Fibroblast of lung (primary cell): ENCODE measurements at places on chromosomes 1 and 21.

DNA sequence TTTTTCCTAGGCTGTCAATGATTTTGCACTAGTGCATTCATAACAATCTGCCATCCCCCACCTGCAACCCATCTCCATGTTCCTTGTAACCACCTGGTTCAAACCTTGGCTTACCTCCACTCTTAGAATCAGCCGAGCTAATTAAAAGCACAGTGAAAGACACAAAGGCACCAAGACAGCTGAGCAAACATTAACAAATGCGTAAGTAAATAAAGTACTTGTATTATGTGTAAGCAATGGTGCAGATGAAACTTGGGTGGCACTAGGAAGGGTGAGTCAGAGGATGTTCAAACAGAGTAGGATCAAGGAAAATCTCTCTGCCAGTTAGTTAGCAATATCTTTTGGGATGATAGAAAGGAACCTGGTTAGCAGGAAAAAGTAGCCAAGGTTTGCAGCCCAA lies 5.1 kb upstream of the FOXJ3 start:
- DNase-seq: no peak

DNA sequence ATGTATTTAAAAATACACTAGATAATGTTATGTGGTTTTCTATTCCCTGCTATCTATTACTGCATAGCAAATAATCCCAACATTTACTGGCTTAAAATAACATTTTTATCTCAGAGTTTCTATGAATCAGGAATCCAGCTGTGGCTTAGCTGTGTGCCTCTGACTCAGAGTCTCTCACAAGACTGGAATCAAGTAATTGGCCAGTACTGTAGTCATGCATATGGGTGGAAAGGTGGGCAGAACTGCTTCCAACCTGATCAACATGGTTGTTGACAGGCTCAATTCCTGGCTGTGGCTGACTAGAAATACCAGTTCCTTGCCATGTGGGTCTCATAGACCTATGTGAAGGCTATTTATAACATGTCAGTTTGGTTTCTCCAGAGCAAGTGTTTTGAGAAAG lies 131.8 kb downstream of the PDE4B start:
- DNase-seq: peak; percentile 92

- DNase-seq: no peak
These were observed 100.3 kb downstream of the ARHGEF10L start for GRCh38 chr1:17639703-17640340.

- DNase-seq: no peak
These were observed 66.6 kb downstream of the SPAG17 start for GRCh38 chr1:118118469-118118868.

- no peak for DNase-seq
These were observed 4.2 kb upstream of the GPN2 start for GRCh38 chr1:26894263-26894662.

DNA sequence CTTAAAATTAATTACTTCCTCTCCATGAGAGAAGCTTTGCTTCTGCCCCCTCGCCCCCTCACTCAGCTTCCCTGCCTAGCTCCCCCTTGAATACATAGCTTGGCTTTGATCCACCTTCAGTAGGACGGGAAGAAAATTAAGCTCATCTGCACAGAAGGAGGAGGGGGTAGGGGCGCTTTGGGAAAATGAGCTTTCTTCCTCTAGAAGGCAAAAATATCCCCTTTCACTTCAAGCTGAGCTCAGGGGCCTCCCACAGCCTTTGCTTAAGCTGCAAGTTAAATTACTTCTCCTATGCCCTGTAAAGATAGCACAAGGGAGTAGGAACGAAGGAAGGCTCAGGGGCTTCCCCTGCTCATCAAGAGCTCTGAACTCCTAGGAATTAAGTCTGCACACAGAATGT lies 65.2 kb upstream of the GOLT1A start:
- no peak for DNase-seq

DNA sequence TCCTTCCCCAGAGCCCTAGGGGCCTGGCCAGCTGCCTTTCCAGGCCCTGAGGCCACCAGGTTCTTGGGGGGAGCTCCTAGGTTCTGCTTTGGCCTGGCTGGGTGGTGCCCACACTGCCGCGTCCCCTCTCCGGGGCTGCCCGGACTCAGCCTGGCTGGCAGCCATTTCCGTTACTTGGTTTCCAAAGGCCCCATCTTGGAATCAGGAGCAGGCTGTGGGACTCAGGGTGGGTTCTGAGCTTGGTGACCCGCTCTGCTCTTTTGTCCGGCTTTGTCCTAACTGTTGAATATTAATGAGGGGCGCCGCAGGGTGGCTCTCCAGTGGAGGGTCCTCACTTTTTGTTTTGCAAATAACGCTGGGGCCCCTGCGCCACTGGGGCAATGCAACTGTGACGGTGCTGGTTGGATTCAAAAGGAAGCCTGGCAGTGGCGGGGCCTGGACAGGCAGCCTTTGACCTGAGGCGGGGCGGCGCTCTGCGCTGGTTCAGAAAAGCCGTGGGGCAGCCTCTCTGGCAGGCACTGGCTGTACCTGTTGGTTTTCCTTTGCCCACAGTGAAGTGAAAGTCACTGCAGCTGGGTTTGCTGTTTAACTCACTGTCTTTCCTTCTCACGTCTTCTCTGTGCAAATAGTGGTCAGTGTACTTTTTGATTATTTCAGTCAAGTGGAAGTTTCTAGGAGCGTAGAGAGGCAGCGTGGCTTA lies 20.2 kb downstream of the SKI start:
- DNase-seq: no peak

- DNase-seq: peak; percentile 53
These were observed 1.6 kb upstream of the METTL25B start for GRCh38 chr1:156726549-156727226.

- no peak for DNase-seq
These were observed 137.6 kb upstream of the SGIP1 start for GRCh38 chr1:66396212-66396890.

DNA sequence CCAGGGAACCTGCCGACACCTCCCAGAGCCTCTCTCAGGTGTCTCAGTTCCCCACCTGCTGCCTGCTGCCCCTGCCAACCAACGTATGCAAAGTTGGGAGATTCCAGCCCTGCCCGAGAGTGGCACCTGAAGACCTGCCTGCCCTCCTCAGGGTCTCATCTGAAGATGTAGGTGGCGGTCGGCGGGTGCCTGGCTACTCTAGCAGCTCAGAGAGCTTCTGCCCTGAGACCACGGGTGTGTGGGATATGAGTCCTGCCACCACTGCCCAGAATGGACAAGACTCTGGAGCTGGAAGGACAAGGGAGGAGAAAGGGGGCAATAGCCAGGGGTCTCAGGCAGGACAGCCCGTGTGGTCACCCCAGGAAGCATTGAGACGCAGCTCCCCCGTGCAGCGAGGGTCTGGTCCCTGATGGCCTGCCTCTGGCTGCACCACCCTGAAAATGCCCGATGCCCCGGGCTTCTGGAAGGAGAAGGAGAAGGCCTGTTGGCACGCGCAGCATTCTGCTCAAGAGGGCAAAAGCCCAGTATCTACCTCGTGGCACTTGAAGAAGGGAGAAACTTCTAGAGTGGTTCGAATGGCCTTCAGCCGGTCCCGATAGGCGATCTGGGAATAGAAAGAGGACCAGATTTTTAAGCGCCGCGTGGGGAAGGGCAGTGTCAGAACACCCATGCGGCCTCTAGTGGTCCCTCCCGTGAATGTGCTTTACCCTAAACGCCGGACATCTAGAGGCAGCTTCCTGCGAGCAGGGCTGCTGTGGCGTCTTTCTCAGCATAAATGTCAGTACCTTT lies 88.8 kb downstream of the STUM start:
- DNase-seq: peak; percentile 51

DNA sequence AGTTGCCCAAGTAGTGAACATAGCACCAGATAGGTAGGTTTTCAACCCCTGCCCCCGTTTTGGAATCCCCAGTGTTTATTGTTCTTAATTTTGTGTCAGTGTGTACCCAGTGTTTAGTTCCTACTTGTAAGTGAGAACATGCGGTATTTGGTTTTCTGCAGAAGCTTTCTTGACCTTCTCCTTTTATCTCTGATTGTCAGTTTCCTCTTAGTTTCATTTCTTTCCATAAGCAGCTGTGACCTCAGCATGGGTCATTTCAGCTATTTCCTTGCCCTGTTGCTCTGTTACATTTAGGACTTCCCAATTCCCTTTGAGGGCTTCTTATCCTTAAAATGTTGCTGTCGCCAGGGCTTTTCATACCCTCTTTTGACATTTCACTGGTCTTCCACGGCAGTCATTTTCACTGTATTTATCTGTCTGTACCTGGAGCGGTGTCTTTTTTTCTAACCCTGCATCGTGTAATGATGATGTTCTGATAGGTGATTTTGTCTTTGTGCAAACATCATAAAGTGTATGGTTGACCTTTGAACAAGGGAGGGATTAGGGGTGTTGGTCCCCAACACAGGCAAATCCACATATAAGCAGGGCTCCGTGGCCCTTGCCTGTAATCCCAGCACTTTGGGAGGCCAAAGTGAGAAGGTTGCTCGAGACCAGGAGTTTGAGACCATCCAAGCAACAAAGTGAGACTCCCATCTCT lies 15.0 kb downstream of the ITSN1 start:
- DNase-seq: no peak

GRCh38 chr1:167548059-167548932 lies 5.3 kb downstream of the CREG1 start:
- DNase-seq: peak; percentile 58

DNA sequence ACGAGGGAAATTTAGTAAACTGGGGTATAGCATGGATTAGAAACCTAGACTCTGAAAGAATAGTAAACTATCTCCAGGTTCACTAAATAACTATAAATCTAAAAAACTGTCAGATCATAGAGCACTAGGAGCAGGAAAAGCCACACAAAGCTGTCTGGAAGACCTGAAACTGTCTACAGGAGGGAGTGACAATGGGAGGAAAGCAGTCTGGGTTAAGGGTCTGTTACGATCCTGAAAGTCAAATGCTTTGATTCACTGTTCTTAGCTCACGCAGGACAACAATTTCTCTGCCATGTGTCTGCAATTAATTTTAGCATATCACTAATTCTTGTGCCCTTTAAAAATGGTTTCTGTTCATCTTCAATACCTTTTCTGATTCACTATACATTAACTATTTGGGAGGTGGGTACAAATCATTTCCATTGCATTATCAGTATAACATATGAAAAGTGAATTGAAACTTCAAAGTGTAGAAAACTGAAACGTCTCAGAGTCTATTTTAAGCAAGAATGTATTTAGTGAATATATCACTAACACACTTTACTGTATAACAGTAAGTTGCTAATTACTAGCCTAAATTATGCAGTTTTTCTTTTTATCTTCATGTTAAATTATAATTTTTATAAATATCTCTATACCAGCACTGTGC lies 18.4 kb downstream of the CEP170 start:
- no peak for DNase-seq

DNA sequence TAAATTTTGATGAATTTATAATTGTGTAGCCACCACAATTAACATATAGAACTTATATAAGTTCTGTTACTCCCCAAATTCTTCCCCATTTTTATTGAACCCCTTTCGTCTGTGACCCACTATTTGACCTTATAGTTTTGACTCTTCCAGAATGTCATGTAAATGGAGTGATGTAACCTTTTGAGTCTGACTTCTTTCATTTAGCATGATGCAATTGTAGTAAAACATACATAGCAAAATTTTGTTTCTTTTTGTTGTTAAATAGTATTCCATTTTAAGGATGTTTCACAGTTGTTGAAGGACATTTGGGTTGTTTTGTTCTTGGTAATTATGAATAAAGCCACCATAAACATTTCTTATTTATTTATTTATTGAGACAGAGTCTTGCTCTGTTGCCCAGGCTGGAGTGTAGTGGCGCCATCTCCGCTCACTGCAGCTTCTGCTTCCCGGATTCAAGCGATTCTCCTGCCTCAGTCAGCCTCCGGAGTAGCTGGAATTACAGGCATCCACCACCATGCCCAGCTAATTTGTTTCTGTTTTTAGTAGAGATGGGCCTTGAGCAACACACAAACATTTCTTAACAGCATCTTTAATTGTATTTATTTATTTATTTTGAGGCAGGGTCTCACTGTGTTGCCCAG lies 33.6 kb downstream of the RPRD2 start:
- DNase-seq: no peak

GRCh38 chr1:230735447-230735846 lies 11.7 kb upstream of the CAPN9 start:
- DNase-seq: no peak

- no peak for DNase-seq
These were observed 12.3 kb downstream of the MACF1 start for GRCh38 chr1:39216771-39217170.

DNA sequence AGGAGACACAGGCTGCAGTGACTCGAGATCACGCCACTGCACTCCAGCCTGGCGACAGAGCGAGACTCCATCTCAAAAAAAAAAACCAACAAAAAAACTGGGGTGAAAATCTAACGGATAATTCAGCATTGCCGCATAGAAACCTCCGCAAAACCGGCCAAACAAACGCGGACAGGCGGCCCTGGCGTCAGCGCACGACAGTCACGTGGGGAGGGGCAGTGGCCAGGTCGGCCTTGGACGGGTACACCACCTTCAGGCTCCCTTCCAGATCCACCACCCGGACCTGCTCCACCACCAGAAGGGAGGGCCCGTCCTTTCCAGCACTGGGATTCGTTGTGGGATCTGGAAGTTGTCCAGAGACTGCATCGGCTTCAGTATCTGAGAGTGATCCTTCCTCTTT lies 8.4 kb downstream of the SMIM1 start:
- DNase-seq: no peak

DNA sequence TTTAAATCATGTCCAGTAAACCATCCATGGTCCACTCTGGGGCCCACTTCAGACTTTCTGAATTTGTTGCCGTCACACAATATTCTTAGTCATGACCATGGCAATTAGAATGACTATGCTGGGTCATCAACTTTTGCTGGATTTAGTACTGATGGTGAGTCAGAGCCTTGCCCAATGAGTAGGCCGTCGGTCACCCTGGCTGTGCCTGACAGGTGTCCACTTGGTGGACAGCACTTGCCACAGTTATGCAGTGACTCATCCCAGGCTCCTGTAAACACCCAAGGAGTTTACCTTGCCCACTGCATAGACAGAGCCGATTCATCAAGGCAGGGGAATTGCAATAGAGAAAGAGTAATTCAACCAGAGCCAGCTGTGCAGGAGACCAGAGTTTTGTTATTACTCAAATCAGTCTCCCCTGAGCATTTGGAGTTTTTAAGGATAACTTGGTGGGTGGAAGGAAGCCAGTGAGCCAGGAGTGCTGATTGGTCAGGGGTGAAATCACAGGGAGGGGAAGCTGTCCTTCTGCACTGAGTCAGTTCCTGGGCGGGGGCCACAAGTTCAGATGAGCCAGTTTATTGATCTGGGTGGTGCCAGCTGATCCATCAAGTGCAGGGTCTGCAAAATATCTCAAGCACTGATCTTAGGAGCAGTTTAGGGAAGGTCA lies 333.8 kb downstream of the PTPRU start:
- DNase-seq: peak; percentile 88

- DNase-seq: peak; percentile 5
These were observed 1052.8 kb downstream of the BRINP3 start for GRCh38 chr1:189424746-189425331.

GRCh38 chr1:89364954-89365550 lies 1.2 kb downstream of the GBP6 start:
- DNase-seq: no peak
